ENCODE measurements at places on chromosomes 5 and 9.

GRCh38 chr9:106964822-106965525 lies 102.0 kb downstream of the ZNF462 start:
- DNase-seq, result no peak

DNA sequence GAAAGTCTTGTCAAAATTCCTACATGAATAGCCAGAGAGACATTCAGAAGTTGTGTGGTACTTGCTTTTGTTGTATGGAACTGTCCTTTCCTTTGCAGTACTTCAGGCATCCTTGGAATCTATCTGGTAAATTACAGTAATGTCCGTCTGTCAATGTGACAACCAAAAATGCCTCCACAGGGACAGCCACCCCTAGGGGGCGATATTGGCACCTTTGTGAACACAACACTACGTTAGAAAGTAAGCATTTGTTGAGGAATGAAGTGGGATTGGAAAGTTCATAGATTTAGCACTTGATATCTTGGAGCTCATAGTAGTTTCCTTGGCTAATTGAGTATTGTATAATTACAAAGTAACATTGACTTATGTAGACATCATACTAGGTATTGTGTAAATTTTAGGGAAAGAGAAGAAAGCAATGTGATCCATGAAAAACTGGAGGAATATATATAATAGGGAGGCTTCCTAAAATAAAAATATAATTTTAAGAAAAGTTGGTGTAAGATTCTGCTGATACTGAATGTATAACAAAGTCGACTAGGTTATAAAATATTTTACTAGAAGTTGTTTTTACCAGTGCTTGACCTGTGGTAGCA lies 32.7 kb downstream of the TMEFF1 start:
- DNase-seq, result peak; percentile 60

GRCh38 chr5:160470437-160471361 lies 49.0 kb downstream of the PTTG1 start:
- DNase-seq, result no peak

- peak; percentile 62 for DNase-seq
These were observed 265.8 kb downstream of the MLLT3 start for GRCh38 chr9:20356403-20357036.
